RPMI7951 (cell line): ENCODE measurements at places on chromosomes 1 and 21.

- no peak for DNase-seq
Observed at GRCh38 chr1:155966750-155967149, 11.6 kb downstream of the ARHGEF2 start.

GRCh38 chr1:41774471-41774990 is 144.2 kb downstream of the HIVEP3 start:
- DNase-seq = no peak

DNA sequence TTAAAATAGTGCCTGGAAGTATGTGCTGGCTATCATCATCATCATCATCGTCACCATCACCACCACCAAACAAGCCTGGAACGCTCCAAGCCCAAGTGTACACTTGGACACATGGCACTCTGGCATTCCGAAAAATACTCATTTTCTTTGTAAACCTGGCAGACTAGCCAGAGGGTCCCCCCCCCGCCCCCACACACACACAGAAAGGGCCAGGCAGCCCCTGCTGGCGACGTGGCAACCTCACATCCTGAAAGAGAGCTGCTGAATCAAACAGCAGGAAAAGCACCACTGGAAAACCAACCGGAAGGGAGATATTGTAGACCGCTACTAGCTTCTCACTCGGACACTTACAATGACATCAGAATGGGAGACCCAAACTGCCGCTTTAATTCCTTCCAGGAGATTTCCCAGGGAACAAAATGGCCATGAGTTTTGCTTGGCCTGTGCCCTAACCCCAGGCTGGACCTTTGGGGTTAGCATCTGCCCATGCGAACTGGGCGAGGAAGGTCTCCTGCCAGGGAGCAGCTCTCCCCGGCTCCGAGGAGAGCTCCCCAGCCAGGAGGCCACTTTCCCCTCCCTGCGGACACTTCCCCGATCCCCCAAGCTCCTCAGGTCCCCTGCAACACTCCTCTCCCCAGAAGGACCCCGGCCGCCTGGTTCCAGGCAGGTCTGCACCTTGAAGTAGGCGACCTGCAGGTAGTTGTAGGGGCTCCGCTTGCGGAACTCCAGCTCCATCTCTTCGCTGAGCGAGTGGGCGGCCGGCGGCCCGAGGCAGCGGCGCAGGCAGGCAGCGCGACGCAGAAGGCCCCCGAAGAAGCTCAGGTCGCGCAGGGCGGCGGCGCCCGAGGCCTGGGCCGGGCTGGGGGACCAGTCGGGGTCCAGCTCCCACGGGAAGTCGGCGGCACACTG is 742 bp downstream of the P3H1 start:
- DNase-seq = peak; percentile 85

DNA sequence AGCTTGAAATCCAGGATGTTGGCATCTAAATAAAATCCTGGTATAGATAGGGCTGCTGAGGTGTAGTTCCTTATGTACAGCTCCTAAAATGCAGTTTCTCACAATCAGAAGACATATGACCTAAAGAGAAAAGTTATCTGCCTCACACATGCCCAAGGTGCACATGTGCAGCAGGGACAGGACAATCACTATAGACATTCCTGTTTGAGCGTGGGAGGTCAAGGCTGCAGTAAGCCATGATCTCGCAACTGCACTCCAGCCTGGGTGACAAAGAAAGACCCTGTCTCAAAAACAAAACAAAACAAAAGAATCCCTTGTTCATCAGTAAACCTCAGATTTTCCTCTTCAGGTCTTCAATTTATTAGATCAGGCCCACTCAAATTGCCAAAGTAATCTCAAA is 66.1 kb downstream of the SPATA6 start:
- DNase-seq = no peak

GRCh38 chr1:85313888-85314696 is 37.7 kb upstream of the BCL10 start:
- peak; percentile 95 for DNase-seq

DNA sequence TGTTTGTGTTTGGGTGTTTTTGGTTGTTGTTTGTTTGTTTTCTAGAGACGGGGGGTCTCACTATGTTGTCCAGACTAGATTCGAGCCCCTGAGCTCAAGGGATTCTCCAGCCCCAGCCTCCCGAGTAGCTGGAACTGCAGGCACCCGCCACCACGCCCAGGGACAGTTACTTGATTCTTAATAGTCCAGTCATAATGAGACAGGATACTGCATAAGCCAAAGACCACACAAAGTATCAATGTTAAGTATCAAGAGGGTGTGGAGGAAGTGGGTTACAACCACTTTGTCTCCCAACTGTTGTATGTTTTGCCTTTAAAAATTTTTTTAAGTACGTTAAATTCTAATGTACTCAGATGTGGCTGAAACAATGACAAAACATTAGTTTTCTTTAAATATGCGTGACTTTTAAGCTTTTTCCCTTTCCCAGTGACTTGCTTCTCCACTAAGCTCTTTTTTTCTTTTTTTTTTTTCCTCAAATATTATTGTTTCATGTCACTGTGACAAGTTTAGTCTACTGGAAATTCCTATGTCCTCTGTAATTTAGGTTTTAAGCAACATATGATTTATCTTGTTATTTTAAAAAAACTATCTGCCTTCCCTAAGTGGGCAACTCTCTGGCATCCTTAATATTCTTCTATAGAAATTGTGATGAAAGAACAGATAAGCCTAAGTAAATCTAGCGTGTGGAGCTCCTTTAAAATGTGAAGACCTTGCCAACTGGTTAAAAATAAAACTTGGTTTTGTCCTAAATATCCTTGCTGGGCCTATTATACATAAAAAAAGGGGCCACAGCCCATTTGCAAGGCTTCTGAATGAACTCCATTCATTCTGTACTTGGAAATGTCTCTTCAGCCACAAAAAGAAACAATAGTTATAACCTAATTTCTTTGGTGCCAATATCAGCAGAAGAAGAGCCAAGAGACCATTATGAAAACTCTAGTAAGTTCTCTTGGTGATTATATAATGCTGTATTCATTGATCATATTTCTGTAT is 56.2 kb upstream of the DPH5 start:
- DNase-seq = no peak

DNA sequence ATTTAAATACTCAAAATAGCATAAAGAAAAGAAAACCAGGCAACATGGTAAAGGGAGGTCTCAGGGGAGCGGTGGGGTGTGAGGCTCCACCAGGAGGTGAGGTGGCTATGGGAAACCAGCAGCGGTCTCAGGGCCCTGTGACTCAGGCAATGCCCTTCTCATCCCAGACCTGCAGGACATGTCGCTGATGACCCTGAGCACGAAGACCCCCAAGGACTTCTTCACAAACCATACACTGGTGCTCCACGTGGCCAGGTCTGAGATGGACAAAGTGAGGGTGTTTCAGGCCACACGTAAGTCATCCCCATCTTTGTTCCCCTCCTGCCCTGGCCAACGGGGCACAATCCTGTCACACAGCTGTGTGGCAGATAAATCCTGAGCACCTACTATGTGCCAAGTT is 31.5 kb downstream of the PADI4 start:
- DNase-seq = no peak

- DNase-seq = no peak
Observed at GRCh38 chr1:6842301-6842700, 57.0 kb downstream of the CAMTA1 start.

- DNase-seq = peak; percentile 48
Observed at GRCh38 chr1:16120407-16120806, 35.5 kb downstream of the EPHA2 start.

DNA sequence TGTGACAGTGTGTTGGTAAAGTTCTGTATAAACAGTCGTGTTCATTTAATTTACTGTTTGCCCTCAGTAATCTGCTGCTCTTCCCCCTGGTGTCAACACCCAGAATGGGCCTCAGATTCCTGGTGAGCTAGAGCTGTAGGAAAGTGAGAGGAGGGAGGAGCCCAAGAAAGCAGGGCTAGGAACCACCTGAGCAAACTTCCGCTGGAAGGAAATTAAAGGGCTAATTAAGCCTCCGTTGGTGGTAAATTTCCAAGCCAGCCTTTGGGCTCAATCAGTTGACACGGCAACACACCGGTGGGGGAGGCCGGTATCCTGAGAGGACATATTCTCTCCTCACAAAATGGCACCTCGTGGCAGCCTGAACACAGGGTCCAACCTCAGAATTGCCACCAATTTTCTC is 32.9 kb downstream of the RAB3B start:
- no peak for DNase-seq

DNA sequence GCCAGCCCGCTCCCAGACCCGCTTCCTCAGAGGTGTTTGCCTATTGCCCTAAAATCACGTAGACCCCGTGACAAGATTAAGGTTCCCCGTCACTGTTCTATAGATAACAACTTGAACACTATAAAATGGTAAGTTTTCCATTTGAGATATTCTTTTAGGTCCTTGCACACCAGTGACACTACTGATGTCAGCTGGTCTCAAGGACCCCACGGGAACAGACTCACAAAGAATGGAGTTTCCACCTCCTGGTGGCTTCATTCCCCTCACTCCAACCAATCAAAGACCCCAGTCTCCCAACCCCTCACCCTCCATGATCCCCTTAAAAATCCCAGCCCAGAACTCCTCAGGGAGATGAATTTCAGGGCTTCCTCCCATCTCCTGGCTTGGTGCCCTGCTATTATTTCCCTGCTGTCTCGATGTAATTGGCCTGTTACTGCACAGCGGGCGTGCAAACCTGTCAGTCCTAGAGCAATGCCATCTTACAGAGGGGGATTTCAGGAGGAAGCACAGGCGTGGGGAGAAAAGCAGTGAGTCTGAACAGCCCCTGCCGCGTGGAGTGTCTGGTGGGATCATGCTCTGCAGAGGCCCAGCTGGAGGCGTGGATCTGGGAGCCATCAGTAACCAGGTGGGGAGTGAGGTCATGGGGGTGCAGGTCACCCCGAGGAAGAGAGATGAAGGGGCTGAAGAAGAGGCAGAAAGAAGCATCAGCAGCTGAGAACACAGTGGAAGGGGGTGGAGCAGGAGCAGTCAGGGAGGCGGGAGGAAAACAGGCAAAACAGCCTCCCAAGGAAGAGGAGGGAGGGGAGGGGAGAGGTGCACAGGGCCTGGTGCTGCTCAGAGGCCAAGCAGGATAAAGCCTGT is 35.1 kb upstream of the LBR start:
- DNase-seq = no peak

DNA sequence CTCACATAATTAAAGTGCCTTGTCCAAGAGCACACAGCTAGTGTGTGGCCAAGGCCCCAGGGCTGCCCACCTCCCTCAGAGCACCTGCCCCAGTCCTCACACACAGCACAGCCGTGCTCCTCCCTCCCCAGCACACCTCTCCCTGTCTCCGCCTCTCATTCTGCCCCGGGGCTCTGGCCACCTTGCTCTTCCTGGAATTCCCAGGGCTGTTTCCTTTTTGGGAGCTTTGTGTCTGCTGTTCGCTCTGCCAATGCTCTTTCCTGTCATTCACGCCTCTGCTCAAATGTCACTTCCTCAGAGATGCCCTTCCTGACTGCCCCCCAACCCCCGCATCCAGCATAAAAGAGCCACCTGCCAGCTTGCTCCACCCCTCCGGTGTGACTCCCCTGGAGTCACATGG is 13.3 kb downstream of the SLC6A17 start:
- DNase-seq = no peak

GRCh38 chr1:34591751-34592629 is 162.9 kb upstream of the GJB5 start:
- peak; percentile 34 for DNase-seq

DNA sequence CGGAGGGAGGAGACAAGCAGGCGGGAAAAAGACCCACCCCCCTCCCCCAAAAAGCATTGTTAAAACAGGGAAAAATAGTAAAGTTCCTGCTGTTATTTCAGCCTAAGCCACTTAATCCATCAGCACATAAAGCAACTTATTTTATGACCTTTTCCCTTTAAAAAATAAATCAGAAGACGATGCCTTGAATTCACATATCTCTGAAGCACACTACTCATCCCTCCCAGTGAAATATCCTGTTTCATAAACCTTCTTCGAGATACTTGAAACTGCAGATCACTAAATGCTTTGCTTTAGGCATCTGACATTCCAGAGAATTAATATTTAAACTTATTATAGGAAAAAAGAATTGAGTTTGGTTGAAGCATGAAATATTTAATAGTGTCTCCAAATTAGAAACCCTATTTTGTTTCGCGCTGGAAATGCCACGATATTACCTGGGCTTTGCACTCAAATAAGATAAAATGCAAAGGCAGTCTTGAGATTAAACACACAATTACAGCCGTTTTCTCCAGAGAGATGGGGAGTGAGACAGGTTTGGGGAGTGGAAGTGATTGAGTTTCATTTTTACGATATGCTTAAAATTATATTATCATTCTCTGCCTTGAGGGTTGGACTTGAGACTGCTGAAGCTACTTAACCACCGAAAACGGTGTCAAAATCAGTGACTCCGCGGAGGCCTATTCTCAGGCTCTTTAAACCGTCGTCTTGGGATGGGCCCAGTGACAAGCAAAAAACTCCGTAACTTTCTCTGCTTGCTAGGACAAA is 9.3 kb downstream of the GLIS1 start:
- no peak for DNase-seq

DNA sequence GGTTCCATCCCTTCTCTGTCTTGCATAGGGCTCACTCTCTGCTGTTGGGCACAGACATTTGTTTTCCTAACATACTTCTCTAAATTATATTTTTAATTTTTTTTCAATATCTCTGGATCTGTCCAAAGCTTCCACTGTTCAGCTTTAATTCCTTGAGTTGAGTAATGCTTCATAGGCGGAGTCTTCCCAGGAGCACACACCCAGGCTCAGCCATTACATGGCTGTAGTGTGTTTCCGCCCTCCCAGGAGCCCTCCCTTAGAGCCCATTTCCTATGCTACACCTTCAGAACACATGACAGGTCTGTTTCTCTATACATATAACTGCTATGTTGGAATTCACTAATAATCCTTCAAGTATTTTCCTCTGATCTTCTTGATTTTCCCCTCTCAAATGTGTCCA is 297.4 kb downstream of the PBX1 start:
- DNase-seq = no peak

DNA sequence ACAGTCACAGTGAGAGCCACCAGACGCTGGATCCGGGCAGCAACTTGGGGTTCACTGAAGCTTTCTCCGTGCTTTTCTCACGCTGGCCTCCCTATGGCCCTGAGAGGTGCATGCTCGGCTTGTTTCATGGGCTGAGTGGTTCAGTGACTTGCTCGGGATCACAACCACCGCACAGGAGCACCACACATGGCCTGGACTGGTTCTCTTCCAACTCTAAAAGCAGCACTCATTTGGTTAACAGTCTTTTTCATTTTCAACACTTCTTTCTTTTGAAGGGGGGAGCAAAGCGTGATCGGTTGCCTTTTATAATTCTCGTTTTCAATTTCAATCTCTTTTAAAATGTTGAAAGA is 26.2 kb downstream of the UBIAD1 start:
- no peak for DNase-seq
